ENCODE measurements at places on chromosomes 4 and X.

- DNase-seq: no peak
These were observed 39.3 kb upstream of the CLDN34 start for GRCh38 chrX:9927698-9928482.

DNA sequence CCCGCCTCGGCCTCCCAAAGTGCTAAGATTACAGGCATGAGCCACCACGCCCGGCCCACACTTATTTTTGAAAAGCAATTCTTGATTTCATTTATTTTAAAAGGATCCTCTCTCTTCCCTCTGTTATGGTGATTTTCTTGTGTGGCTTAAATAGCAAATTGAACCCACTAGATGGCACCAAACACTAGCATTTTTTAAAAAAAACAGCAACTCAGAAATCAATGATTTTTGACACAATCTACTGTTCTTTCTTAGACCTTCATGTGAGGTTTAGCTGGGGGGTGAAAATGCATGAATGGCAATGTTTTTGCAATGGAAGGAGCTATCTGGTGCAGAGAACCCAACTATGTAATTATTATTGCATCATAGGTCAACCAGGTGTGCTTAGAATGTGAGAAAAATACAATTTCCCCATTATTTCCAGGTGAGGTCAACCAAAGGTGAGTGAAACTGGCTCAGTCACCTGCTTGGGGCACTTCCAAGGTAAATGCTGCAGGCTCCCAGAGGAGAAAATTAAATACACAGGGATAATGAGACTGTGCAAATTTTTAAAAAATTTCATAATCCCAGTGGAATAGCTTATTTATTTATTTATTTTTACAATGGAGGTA lies 226.7 kb upstream of the PRKX start:
- DNase-seq: peak; percentile 30

- peak; percentile 43 for DNase-seq
These were observed 7.3 kb upstream of the CLDN2 start for GRCh38 chrX:106912864-106913263.

GRCh38 chrX:85996555-85996954 lies 50.8 kb downstream of the CHM start:
- DNase-seq: no peak

DNA sequence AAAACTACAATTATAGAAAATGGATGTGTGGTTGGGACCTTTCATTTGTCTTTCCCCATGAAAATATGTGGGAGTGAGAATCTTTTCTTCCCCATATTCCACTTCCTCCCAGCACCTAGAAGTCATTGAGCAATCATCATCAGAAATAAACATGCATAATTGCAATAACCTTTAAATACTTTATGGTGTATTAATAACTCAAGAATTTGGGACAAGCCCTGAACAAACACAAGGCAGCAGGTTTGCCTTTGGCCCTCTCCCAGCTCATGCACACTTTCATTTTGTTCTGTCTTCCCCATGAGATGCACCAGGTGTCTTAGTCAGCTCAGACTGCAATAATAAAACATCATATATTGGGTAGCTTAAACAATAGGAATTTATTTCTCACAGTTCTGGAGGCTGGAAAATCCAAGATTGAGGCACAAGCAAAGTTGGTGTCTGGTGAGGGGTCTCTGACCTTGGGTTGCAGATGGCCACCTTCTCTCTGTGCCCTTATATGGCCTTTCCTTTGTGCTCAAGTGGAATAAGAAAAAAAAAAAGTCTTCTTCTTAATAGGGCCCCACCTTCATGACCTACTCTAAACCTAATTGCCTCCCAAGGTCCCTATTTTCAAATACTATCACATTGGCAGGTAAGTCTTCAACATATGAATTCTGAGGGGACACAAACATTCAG lies 34.7 kb upstream of the TMEM184C start:
- peak; percentile 91 for DNase-seq

GRCh38 chrX:20463296-20464075 lies 196.8 kb upstream of the RPS6KA3 start:
- DNase-seq: no peak

DNA sequence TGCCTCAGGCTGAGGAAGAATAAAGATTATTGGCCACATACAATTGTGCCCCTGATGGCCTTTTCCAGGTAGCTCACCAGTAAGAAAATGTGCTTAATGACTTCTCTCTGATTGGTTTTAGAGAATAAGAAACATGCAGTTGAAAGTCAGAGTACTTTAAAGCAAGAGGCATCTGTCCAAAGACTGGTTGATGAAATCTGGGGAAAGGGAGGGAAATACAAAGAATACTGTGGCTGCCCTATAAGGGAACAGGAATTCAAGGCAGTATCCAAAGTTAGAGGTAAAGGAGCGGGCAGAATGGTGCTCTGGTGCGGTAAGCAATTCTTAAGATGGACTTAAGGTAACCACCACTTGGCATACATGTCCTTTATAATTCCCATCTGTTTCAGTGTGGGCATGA lies 11.4 kb downstream of the PBDC1 start:
- peak; percentile 32 for DNase-seq

DNA sequence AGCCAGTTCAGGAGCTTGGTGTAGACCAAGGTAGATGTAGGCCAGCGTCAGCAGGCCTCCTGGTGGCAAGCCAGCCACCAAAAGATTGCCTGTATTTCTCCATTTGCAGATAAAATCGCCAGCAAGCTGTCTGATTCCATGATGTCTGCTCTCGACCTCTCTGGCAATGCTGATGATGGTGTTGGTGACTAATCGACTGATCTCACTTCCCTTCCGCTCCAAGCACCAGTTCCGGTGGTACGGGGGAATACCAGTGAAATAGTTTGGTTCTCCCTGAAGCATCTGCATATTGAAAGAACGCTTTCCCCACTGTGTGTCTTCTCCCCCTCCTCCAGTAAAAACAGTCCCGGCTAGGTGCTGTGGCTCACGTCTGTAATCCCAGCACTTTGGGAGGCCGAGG lies 30.4 kb downstream of the GNL3L start:
- DNase-seq: no peak

- peak; percentile 6 for DNase-seq
These were observed 976.5 kb downstream of the RPA4 start for GRCh38 chrX:97860226-97860625.

DNA sequence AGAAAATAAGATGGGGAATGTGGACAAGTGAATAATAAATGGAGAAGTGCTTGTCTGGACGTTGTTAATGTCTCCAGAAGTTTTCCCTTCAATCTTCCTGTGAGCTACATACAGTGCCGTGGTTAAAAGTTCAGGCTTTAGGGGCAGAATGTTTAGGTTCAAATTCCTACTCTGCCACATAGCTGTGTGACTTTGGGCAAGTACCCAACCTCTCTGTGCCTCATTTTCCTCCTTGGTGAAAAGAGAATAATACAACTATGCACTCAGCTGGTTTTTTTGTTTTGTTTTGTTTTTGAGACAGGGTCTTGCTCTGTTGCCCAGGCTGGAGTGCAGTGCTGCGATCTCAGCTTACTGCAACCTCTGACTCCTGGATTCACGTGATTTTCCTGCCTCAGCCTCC lies 143.5 kb downstream of the CHIC2 start:
- DNase-seq: no peak

GRCh38 chrX:55149242-55149641 lies 60.4 kb downstream of the PAGE2 start:
- DNase-seq: no peak

GRCh38 chr4:143555676-143556075 lies 42.2 kb downstream of the SMARCA5 start:
- peak; percentile 10 for DNase-seq

DNA sequence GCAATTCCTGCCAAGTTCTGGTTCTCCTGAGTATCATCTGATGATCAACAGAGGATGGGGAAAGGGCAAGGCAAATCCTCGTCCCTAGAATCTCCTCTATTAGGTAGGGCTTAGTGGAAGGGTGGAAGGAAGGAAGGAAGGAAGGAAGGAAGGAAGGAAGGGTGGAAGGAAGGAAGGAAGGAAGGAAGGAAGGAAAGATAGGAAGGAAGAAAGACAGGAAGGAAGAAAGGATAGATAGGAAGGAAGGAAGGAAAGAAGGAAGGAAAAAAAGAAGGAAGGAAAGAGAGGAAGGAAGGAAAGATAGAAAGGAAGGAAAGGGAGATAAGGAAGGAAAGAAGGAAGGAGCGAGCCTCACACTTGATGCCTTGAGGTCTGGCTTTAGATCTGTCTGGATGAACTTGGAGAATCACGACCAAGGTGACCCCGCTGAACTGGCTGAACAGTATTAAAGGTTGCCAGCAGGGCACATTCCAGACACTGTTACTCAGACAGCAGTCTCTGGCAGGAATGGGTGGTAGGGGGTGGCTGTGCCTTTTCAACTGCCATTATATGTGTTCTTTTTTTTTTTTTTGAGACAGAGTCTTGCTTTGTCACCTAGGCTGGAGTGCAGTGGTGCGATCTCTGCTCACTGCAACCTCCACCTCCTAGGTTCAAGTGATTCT lies 57.1 kb downstream of the MAP7D2 start:
- DNase-seq: no peak

DNA sequence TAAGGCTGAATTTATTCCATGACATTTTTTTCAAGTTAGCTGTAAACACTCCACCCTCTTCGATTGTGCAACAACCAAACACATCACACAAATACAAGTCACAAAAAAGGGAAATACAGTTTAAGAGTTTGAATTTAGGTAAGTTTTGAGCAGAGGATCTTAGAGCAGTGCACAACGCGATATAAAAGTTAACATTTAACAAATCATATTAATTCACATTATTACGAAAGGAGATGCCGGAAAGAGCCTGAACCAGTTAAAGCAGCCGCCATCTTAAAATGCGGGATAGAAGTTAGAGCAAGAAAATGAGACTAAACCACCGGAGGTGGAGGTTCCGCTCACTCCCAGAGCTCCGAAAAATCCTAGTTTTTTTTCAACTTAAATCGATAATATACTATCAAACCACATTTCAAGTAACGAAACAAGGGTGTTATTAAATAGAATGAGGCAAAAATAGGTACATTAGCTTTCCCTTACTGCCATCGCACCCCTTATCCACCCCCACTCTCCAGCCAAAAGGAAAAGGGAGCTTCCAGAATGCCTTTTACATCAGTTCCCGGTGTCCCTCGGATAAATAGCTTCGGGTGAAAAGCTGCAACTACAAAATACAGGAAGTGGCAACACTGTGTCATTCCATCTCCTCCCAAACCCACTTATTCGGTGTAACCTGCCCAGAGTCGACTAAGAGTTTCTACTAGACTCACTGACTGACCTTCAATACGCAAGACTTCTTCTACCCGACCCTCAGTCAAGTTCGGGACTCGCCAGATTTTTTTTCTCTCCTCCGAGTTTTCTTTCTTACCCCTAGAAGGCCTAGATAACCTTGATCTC lies 1.9 kb downstream of the UBE2D3 start:
- peak; percentile 72 for DNase-seq

- DNase-seq: peak; percentile 23
These were observed 80.4 kb upstream of the GPC4 start for GRCh38 chrX:133495464-133496391.

DNA sequence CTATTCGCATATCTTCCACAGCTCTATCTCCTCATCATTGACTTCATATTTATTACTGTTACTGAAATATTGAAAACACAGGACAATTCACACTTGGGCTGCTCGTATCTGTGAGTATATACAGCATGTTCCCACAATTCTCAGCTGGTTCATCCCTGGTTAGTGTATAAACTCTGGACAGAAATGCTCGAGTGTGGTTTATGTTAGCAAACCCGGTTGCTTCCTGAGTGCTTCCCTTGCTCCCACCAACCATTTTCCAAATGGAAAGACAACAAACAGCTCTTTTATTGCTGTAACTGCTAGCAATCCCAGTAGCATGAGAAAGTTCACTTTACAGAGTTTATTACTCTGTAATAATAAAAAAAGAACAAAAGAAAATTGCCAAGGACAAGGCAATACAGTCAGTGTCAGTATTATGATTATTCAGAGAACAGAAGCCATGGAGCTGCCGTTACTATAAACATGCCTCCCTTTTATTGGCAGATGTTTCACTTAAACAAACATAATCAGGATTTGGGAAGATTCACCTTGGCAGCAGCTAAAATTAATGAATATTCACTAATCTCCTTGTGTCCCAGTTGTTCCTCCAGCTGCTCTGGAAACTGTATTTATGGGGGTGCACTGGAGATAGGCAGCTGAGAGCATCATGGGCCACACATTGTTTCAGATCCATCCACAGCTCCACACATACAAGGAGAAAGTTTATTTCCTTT lies 134.1 kb upstream of the GUCY1A1 start:
- no peak for DNase-seq

DNA sequence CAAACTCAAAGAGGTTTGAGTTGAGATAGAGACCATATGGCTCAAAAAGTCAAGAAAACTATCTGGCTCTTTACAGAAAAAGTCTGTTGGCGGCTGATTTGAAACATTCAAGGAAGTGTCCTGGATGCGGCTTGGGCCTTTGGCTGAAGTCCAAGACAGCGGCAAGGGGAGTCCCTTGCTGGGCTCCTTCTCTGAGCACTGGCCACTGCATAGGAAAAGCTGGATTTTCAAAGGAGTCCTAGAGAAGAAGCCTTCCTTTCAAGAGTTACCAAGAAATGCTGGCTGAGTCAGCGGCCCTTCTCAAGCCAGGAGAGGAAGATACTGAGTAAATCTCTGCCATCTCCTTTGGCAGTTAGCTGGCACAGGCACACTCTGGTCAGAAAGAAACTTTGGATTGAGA lies 12.1 kb downstream of the APLN start:
- DNase-seq: no peak

GRCh38 chr4:20544645-20545044 lies 155.6 kb upstream of the PACRGL start:
- peak; percentile 82 for DNase-seq

GRCh38 chr4:175691791-175692190 lies 120.3 kb downstream of the GPM6A start:
- DNase-seq: no peak

DNA sequence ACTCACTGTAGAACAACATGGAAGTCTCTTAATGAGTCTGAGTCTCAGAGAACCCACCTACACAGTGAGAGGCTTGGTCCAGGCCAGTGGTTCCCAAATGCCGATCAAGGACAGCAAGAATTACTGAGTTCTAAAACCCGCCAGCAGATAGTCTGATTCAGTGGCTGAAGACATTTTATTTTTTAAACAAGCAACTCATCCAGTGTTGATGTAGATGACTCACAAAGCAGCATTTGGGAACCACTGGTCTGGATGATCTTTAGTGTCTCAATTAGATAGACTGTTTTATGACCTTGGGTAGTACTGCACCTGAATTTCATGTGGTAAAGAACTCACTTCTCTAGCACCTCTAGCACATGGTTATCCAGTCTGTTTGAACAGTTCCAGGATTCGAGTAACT lies 193.6 kb downstream of the FBXW7 start:
- DNase-seq: no peak

DNA sequence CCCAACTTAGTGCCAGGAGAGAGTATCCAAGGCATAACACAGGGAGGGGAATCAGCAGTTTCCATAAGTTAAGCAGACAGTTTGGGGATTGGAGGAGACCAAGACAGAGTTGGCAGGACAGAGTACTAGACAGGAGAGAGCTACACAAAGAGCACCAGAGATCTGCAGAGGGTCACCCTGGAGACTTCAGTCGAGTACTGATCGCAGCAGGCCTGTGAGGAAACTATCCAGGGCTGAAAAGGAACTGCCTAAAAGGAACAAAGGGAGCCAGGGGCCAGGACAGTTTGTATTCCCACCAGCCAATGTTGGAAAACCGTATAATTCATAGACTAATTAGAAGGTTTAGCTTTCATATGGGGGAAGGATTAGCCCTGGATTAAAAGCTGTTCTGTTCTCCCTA lies 80.6 kb upstream of the ENPP6 start:
- DNase-seq: no peak

All from choroid plexus epithelial cell (primary cell).